Stimulated activated CD4-positive, alpha-beta T cell treated with anti-CD3 and anti-CD28 coated beads, Interleukin-4, amount 100 ng/mL, for 4 hours (primary cell): ENCODE measurements at places on chromosomes 3 and 15.
A peak's percentile ranks its signal among the peaks of the same experiment; 100 is the strongest.

DNA sequence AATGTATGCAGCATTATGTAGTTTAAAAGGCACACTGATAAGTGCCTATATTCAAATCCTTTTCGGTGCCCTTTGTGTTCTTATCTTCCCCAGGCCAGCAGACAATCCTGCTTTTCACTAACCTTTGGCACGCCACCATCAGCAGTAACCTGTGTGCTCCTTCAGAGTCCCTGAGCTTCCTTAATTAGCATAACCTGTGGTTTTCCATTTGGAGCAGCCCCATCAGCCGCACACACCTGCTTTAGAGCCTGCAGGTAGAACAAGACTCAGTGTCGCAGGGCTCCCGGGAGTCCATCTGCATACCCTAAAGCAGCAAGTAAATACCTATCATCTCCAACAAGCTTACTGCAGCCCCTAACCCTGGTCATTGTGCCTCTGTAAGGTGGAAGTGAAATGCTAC, 755.1 kb downstream of the ROBO2 start:
- DNase-seq: no peak

DNA sequence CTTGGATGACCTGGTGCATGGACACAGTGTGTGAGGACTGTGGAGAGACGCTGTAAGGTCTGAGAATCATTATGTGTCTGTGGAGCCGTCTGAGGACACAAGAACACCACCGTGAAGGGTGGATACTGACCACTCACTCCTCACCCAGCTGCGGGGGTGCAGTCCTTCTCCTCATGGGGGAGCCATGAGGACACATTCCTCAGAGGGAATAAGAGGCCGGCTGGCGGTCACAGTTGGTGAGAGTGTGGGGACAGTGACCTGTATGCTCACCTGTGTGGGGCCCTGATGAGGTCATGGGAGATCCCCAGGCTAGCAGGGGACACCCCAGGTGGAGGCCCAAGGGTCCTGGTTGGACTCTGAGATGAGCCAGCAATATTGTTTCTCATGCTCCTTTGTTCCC, 2.5 kb upstream of the TRPM1 start:
- DNase-seq: no peak

DNA sequence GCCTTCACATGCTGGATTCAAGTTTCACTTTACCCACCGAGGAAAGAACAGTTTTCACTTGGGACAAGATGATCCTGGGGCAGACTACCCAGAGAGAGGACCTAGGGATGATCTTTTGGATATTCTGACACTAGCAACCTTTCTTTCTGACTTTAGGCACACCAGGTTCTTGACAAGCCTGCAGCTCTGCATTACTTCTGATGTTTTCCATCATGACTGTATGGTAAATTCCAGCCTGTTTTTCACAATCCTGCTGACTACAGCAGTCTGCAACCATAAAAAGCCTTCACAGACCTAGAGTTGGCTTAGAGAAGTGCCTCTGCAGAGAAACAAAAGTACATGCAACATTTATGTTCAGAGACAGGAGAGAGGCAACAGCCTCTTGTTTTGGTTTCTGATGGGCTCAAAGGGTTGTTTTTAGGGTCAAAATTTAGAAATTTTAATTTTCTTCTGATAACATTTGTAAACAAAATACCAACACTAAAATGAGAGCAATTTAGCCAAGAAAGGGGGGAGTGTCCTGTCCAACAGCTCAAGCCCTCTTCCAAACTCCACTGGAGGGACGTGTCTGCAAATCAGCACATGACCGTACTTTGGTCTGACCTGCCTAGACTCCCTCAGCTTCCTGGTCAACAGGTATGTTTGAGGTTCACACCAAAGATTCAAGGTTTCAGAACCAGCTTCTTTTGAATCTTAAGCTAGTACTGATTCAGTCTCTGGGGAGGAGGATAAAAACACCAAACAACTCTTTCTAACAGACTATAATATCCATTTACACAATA, 799 bp downstream of the ABI3BP start:
- no peak for DNase-seq

GRCh38 chr3:129160891-129161859, at the start of gene ISY1:
TSS of gene ISY1 (minus strand) at chr3:129161063. CDS start at chr3:129160975, 88 bp downstream.
- DNase-seq: peak; percentile 77

GRCh38 chr3:430186-430585, 233.6 kb downstream of the CHL1 start:
- DNase-seq: no peak

- DNase-seq: no peak
Measured at GRCh38 chr3:184117636-184118035, 17.5 kb upstream of the EIF2B5 start.

- no peak for DNase-seq
Measured at GRCh38 chr3:100875239-100875638, 118.0 kb downstream of the ABI3BP start.

DNA sequence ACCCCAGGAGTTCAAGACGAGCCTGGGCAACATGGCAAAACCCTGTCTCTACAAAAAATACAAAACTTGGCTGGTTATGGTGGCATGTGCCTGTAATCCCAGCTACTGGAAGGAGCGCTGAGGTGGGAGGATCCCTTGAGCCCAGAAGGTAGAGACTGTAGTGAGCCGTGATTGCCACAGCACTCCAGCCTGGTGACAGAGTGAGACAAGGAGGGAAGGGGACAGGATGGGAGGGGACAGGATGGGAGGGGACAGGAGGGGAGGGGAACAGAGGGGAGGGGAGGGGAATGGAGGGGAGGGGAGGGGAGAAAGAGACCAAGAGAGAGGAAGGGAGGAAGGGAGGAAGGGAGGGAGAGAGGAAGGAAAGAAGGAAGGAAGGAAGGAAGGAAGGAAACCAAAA, 11.0 kb downstream of the COLQ start:
- DNase-seq: no peak

DNA sequence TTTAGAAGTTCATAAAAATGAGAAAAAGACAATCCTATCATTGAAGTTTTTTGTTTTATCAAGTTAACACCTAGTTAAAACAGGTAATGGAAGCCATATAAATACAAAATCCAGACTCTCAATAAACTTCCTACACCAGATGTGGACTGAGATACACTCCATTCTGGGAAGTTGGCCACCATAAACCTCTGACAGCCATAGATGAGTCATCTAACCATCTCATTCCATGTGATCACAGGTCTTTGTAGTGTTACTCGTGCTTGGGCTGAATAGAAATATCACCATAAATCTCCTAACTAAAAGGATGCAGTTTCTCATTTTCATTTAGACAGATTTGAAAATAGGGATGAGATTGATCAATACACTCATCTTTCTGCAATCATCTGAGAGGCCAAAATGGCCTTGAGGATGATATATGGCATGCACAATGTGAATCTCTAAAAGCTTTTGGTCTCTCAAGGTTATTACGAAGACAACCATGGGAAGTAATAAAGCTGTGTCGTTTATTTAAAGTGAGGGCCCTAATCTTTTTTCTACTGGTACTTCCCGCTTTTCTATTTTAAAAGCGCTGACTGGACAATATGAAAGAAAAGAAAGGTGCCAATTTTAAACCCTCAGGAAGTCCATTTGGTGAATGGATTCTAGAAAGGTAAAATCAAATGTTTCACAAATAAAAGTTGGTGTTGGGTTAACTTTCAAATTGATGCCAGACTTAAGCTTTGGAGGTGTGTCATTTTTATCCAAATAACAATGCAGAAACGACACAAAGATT, 155.5 kb downstream of the POLR2M start:
- no peak for DNase-seq

DNA sequence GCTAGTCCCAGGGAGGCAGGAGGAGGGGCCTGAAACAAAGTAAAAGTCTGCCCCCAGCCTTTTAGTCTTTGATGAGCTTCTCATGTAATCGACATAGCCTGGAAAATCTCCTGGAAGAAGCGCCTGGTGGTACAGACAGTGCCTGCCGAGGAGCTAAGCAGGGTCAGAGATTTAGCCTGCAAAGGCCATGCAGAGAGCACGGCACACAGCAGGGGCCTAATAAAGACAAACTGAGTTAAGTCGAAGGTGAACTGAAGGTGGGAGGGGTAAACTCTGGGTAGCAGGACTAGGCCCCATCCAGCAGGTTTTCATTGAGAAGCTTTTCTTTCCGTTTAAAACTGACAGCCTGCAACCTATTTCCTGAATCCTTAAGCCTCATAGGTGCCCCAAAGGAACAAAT, 115.5 kb upstream of the ABHD17C start:
- DNase-seq: no peak

- DNase-seq: no peak
Measured at GRCh38 chr3:100560426-100560825, 49.0 kb upstream of the ADGRG7 start.

- no peak for DNase-seq
Measured at GRCh38 chr15:31083370-31083780, 18.1 kb downstream of the TRPM1 start.

DNA sequence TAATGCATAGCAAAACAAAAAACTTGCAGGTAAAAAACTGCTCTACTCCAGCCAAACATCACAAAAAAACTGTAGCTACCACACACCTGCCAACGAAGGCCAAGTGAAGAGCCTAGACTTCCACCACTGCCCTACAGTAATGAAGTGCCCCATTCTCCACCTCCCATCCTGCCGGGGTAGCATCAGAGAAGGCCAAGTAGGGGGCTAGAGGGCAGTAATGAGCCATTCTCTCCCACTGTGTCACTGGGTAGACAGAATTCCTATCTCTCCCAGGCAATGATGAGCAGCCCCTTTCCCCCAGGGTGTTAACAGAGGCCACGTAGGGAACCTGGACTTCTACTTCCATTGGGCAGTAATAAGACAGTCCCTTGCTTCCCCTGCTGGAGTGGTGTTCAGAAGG, 9.5 kb downstream of the SEC22C start:
- DNase-seq: peak; percentile 19

- peak; percentile 15 for DNase-seq
Measured at GRCh38 chr3:112128843-112129727, 4.0 kb downstream of the GCSAM start.

DNA sequence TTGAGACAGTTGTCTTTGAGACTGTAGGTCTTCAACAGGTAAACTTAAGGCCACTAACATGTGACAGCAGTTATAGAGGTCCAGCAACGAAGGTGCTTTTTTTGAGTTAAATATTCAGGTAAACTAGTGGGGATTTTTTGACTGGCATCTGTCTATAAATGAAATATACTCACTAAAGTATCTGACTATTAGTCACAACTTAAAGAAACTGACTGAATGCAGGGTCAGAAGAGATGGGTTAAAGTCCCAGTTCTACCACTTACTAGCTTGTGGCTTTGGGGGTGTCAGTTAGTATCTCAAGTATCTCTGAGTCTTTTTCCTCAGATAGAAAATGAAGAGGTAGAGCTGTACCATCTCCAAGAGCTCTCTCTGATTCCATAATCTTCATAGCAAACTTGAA, 18.0 kb downstream of the MIX23 start:
- DNase-seq: no peak

DNA sequence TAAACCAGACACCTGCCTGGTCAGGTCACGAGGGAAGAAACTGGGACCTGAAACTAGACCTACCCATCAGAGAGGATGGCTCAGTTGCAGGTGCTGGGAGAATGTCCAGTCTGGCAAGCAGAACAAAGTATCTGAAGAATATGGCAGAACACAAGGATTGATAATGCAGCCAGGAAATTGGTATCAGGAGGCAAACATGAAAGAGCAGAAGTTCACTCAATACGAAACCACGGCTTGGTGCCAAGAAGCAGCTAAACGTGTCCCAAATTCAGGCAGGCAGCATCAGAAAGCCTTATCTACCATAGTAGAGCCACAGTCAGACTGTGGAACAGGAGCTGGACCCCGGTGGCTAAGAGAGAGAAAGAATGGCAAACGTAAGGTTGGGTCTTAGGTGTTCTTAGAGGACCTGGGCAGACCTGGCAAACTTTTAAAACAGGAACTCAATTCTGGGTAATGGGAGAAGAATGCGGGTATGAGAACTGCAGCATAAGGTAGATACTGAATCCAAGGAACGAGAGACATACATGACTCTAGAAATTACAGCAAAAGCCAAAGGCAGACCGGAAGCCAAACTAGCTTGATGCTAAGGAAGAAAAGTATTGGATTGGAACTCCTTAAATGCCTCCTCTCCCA, 169.0 kb upstream of the NECTIN3 start:
- DNase-seq: no peak
